Activated gamma-delta T cell treated with anti-CD3 and anti-CD28 coated beads, Interleukin-2, amount 50 U/mL, for 16 hours (primary cell): ENCODE measurements at places on chromosomes 6 and 20.

GRCh38 chr6:75266716-75267291, 17.8 kb downstream of the TMEM30A start:
- DNase-seq = no peak

- no peak for DNase-seq
Measured at GRCh38 chr20:2741881-2742280, 49.3 kb downstream of the EBF4 start.

GRCh38 chr6:160065200-160065599, 56.4 kb upstream of the SLC22A1 start:
- DNase-seq = no peak

GRCh38 chr6:156359912-156360311, 417.3 kb upstream of the ARID1B start:
- DNase-seq = no peak

GRCh38 chr20:51393571-51393970, 148.9 kb downstream of the NFATC2 start:
- DNase-seq = no peak

DNA sequence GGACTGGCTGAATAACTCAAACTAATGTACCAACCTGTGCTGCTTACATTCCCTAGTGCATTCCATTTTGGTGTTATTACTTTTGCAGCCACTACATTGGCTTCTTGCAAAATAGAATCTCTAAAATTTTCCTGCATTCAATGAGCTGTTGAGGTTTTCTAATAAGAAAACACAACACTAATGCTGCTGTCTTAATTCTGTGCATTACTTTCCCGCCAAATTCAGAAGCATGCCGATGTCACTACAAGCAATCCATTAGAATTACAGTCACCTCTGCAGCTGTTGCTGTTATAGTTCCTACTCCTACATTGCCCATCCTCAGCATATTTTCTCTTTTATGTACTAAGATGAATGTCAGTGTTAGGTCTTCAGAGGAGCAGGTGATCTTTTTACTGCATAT, 359.5 kb downstream of the HACE1 start:
- DNase-seq = no peak

DNA sequence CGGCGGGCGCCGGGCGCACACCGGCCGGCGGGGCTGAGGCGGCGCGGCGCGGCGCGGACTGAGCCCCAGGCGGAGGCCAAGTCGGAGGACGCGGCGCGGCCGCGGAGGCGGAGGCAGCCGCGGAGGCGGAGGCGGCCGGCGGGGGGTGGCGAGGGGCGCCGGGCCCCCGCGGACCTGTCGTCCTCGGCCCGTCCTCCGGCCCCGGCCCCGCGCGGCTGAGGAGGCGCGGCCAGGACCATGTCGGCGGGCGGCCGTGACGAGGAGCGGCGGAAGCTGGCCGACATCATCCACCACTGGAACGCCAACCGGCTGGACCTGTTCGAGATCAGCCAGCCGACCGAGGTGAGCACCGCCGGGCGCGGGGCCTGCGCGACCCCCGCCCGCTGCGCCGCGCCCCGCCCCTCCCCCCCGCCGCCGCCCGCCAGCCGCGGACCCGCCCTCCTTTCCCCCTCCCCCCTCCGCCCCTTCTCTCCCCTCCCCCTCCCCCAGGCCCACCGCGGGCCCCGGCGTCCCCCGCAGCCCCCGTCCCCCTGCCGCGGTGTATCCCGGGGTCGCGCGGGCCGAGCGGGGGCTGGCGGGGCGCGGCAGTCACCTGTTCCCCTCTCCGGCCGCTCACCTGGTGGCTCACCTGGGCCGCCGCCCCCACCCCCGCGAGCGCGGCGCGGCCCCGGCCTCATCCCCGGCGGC, at the start of gene AFDN:
TSS of gene AFDN (plus strand) at position 16 of the 687 bp plus-strand sequence. CDS start at position 238, 222 bp downstream.
- no peak for DNase-seq

- no peak for DNase-seq
Measured at GRCh38 chr6:14121936-14122344, 4.4 kb downstream of the CD83 start.

DNA sequence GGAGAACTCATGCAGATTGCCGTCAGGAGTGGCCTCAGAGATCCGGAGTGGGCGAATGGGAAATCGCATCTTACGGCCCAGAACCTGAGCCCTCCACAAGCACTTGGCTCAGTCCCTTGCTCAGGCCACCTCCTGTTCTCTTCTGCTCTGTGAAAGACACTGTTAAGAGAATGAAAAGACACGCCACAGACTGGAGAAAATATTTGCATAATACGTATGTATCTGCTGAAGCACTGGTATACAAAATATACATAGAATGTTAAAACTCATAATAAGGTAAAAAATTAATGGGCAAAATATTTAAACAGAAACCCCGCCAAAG, 838 bp upstream of the POM121L2 start:
- no peak for DNase-seq

- DNase-seq = no peak
Measured at GRCh38 chr6:7640607-7641577, 50.9 kb downstream of the SNRNP48 start.

GRCh38 chr20:1920252-1920651, 25.0 kb downstream of the SIRPA start:
- DNase-seq = no peak
